Stimulated activated naive B cell treated with anti-CD40 and anti-IgM and Interleukin-4, amounts not matched to agents 10 μg/mL and 1 μg/mL and 100 μg/mL, for 72 hours (primary cell): ENCODE measurements at places on chromosomes 7 and 10.

DNA sequence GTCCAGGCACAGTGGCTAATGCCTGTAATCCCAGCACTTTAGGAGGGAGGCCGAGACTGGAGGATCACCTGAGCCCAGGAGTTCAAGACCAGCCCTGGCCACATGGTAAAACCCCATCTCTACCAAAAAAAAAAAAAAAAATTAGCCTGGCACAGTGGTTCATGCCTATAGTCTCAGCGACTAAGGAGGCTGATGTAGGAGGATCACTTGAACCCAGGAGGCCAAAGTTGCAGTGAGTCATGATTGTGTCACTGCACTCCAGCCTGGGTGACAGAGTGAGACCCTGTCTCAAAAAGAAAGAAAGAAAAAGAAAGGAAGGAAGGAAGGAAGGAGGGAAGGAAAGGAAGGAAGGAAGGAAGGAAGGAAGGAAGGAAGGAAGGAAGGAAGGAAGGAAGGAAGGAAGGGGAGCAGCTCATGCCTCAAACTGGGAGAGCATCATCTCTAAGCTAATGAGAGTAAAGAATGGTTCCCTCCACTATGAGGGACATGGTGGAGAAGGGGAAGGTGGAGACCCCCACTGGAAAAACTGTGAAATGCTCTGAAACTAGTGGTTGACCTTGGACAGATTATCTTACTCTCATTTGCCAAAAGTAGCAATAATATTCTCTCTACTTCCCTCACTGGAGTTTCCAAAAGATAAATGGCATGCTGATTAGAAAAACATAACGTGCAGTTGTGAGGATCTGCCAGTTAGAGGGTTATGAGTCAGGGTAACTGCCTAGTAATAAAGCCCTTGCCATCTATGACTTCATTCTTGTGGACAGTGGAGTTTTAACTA, 16.8 kb downstream of the GIMAP5 start:
- no peak for DNase-seq

- no peak for DNase-seq
Observed at GRCh38 chr10:22429981-22430421, 84.7 kb downstream of the SPAG6 start.

- DNase-seq: no peak
Observed at GRCh38 chr7:55174856-55175255, 156.0 kb downstream of the EGFR start.

GRCh38 chr10:129056734-129057689, 410.0 kb upstream of the MGMT start:
- DNase-seq: no peak

- DNase-seq: no peak
Observed at GRCh38 chr10:64529003-64529350, 1007.8 kb downstream of the REEP3 start.

DNA sequence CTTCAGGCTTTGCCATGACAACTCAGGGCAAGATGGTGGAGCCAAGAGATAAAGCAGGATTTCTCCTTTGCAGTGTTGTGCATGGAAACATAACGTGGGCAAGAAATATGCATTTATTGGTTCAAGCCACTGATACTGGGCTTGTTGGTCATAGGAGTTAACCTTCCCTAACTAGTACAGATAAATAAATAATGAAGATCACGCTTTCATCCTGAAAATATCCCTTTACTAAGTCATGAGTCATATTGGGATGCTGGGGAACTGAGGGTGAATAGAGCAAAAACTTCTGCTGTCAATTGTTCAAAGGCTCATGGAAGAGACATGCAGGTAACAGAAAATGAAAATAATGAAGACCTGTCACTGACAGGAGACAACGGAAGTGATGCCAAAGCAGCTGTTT, 55.5 kb downstream of the TES start:
- DNase-seq: no peak

DNA sequence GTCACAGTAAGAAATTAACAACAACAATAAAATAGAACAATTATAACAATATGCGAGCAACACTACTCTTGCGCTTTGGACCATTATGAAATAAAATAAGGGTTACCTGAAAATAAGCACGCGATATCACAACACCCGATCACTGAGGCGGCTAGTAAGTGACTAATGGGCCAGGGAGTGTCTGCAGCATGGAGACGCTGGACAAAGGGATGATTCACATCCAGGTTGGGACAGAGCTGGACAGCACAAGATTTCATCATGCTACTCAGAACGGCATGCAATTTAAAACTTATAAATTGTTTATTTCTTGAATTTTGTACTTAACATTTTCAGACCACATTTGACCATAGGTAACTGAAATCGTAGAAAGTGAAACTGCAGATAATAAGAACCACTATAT, 15.6 kb downstream of the HIBADH start:
- no peak for DNase-seq

GRCh38 chr10:22699976-22700375, 14.4 kb downstream of the PIP4K2A start:
- DNase-seq: no peak

- DNase-seq: no peak
Observed at GRCh38 chr7:110317541-110318265, 773.2 kb upstream of the LRRN3 start.

- no peak for DNase-seq
Observed at GRCh38 chr7:46847126-46847525, 734.8 kb downstream of the TNS3 start.

DNA sequence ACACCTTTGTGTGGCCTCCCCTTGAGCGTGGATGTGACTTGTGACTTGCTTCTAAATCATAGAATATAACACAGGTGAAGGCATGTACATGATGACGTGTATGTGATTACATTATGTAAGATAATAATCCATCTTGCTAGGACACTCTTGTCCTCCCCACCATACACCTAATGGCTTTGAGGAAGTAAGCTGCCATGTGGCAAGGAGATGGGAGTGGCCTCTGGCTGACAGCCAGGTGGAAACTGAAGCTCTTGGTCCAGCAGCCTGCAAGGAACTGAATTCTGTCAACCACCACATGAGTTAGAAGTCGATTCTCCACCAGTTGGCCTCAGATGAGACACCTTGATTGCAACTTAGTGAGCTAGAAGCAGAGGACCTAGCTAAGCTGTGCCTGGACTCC, 67.4 kb upstream of the ELN start:
- DNase-seq: no peak
